Neural progenitor cell (in vitro differentiated cells): ENCODE measurements at places on chromosomes 16 and 17. TPM values are rescaled to one million over a fixed set of nuclear protein-coding genes. Genes with fewer than 3 reads are reported as not detected.
A peak's percentile ranks its signal among the peaks of the same experiment; 100 is the strongest.

SENP3 gene
- total RNA-seq, result 87.9 and 91.6 TPM in 2 replicates

GRCh38 chr17:60506312-60506711 is 19.7 kb downstream of the APPBP2 start:
- DNase-seq, result no peak

GRCh38 chr16:52727849-52728248 is 180.9 kb upstream of the TOX3 start:
- DNase-seq, result no peak

DNA sequence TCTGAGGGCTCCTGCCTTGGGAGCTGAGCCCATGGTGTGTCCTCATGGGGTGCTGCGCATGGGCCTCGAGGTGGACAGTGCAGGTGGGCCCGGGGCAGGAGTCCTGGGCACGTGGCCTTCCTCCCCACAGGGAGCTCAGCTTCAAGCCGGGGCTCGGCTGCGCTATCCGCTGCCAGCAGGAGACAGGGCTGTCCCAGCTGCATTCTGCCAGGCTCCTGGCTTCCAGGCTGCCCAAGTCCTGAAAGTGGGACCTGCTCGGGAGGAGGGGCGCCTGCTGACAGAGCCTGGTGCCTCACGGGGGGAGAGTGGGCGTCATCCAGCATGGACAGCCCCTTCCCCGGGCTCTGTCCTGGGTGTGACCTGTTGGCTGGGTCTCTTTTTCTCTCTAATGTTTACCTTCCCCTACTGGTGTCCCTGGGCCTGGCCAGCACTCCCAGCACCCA is 7.1 kb downstream of the TRAF7 start:
- DNase-seq, result no peak

DNA sequence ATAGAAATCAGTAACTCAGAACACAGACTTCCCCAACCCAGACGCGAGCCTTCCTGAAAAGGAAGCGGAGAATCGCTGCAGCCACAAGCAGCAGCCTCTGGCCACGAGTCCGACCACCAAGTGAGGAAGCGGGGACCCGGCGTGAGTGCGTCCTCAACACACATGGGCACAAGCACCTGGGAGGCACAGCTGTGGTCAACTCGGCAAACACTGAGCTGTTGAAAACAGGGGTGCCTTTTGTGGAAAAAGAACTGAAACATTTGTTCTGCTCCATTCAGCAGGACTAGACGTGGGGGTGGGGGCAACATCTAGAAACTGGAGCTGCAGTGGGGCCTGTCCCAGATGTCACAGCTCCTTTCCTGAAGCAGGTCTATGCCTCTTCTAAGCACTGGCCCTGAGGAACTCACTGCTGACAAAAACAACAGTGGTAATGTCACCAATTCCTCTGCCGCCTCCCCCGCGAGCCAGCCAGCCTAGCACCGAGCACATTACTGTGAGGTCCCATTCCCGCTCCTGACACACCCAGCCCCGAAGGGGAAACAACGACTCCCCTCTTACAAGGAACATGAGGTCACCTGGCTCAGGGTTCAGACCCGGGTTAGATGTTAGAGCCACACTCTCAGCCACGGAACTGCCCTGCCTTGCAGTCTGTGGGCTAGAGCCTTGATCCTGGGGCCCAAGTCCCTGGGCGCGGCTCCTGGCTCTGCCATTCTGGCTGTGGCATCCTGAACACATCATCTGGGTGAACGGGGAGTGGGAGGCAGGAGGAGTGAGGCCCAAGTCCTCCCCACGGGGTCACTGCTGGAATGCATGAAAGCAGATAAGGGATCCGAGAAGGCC is 29.0 kb downstream of the KDM8 start:
- DNase-seq, result no peak

- peak; percentile 73 for DNase-seq
Measured at GRCh38 chr17:60149691-60150582, at the start of gene CA4. Gene CA4, plus strand, starts transcription at chr17:60149973. Its CDS starts 62 bp downstream, at chr17:60150035.
